ENCODE measurements at places on chromosomes 1 and 21.

- peak; percentile 64 for DNase-seq
Measured at GRCh38 chr1:1349256-1350012, at the start of gene DVL1. Gene DVL1 (minus strand): TSS chr1:1349418. CDS start chr1:1349065, 353 bp downstream.

DNA sequence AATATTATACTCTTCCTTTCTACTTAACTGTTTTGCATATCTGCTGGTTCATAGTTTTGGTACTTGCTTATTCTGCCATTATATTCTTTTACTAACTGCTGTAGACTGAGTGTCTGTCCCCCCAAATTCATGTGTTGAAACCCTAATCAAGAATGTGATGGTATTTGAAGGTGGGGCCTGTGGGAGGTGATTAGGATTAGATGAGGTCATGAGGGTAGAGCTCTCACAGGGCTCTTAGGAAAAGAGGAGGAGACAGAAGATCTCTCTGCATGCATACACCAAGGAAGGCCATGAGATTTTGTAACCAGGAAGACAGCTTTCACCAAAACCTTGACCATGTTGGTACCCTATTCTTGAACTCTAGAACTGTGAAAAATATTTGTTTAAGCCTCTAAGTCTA lies 354.1 kb upstream of the B3GALT2 start:
- no peak for DNase-seq

- peak; percentile 52 for DNase-seq
Measured at GRCh38 chr1:161427733-161428516, 60.2 kb upstream of the CFAP126 start.

DNA sequence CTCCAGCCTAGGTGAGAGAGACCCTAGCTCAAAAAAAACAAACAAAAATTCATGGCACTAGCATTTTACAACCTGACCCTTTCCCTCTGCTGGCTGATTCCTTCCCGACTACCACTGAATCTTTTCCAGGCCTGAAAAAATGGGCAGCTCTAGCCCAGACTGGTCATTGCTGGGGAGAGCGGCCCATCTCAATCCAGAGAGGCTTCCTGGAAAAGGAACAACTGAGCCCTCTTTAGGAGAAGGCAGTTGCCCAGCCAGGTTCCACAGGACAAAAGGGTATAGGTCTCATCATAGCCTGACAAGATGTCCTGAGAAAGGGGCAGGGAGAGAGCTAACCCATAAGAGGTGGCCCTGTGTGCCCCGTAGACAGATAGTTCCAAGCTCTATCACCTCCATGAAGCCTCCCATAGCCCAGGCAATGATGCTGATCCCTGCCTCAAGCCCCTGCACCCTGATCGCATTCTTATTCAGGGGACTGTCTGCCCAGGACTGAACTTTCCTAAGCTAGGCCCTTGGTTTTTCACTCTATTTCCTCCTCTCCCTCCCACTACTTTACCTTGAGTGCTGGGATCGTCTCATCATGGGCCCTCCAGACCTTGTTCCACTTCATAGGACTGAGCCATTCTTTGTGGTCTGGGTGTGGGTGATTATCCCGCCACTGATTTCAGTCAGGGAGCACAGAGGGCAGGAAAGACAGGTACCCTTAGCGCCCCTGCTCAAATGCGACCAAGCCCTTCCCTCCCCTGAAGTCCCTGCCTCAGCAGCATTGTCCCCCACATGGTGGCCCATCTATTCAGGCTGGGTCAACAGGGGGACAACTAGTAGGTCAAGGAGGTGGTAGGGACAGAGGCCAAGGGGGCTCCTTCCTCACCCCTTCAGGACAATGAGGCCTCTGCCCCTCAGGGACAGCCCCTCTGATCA lies 18.2 kb downstream of the RHBG start:
- no peak for DNase-seq

- DNase-seq, result no peak
Measured at GRCh38 chr1:118364882-118365281, 179.9 kb upstream of the SPAG17 start.

- no peak for DNase-seq
Measured at GRCh38 chr1:173479649-173480048, 2.5 kb downstream of the PRDX6 start.

DNA sequence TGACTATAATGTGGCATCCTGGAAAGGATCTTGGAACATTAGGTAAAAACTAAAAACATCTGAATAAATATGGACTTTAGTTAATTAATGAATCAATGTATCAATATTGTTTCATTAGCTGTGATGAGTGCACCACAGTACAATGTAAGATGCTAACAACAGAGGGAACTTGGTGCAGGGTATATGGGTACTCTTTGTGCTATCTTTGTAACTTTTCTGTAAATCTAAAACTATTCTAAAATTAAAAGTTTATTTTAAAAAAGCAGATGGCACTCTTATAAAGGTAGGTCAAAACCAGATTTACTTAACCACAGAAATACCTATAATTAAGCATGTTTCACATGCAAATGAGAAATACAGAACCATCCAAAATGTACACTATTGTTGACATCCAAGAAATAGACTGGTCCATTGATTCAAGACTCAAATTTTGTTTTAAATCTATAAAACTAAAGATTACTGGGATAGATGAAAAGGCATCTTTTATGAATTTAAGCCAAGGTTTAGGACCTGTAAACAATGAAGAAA lies 38.4 kb downstream of the ACBD3 start:
- no peak for DNase-seq

GRCh38 chr1:167648978-167649744 lies 19.1 kb downstream of the RCSD1 start:
- DNase-seq, result no peak

DNA sequence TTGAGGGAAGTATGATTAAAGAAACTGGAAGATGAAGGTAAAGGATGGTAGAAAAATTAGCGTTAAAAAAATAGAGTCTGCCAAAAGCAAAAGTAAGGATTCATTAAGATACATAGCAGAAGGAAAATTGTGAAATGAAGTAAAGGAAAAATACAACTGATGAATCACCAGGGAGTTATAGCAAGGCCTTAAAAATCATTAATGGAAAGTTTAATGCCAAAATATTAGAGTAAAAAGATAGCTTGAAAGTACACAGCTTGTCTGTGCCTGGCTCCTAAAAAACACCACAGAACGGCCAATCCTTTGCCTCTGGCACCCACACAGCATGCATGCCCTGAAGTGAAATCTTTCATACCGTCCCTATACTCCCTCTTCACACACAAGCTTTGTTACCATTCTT lies 66.9 kb upstream of the APOBEC4 start:
- DNase-seq, result no peak

DNA sequence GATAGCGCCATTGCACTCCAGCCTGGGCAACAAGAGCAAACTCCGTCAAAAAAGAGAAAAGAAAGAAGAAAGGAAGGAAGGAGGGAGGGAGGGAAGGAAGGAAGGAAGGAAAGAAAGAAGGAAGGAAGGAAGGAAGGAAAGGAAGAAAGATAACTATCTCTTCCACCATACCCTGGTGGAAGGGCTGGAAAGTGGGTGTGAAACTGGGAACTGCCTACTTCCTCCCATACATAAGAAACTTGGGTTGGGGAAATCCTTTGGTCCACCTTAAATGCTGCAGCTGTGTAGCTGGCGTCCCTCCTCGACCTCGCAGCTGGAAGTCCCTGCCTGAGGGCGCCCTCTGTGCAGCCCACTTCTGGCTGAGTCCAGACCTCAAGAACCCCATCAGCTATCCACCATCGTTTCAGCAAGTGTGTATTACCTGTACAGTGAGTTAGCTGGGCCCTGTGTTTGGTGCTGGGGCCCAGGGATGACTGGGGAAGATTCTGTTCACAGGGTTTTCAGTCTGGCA lies 4.6 kb upstream of the FAM167B start:
- no peak for DNase-seq

GRCh38 chr1:93007941-93008577 lies 46.8 kb upstream of the DIPK1A start:
- no peak for DNase-seq
